ENCODE measurements at places on chromosomes 16 and 17.

DNA sequence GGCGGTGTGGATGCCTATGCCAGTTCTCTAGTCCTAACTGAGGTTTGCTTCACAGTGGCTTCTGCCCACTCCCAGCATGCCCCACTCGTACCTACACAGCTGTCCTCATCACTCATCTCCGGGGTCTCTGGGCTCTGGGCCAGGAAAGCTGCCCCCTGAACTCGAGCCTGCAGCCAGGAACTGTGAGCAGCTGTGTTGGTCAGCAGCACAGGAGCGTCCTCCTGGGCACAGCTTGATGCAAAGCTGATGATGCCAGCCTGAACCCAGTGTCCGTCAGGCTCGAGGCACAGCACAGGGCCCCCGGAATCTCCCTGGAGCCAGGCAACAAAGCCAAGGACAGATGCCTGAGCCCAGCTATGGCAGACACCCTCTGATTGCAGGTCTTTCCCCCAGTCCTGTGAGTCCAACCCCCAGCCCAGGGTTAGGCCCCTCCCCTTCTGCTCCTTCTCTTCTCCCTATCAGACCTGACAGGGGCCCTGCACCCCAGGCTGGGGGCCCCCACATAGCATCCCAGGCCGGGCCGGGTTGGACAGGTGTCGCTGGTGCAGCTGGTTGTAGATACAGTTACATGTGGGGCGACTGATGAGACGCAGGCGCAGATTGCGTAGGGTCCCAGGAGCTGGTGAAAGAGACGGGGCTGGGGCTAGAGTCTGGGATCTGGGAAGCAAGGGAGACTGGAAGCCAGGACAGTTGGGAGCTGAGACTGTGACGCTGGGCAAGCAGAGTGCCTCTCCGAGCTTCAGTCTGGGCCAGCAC lies 2.7 kb downstream of the PRSS53 start:
- H3K4me1 ChIP-seq = peaks cover 7% of the 10 kb centered on the region
- no peak overlapping the region for H3K27ac ChIP-seq
- no peaks in the 10 kb centered on the region for H3K27me3 ChIP-seq
- DNase-seq = no peak
- no peak overlapping the region for H3K4me3 ChIP-seq

DNA sequence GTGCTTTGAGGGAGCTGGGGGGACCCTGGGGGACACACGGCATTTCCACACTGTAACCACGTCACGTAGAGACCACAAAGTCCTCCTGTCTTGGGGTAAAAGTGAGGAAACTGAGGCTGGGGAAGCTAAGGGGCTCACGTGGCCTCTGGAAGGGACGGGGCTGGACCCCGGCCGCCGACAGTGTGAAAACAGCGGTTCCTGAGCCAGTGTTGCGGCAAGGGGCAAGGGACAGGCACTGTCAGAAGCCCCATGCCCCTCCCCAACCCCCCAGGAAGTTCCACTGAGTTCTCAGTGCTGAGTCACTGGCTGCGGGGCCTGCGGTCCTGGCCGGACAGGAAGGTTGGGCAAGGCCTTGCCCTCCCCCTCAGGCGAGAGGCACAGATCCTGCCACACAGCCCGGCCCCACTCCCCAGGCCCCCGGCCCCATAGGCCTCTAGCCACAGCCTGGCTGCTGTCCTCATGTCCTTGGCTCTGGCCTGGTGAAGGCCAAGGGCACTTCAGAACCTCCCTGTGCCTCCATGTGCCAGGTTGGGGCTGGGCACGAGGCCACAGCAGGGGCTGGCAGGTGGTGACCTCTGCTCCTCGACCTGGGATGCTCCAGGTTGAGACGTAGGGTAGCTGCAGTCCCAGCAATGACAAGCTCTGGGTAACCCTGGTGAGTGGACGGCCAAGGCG lies 5.0 kb upstream of the CCDC57 start:
- H3K4me1 ChIP-seq = peaks cover 28% of the 10 kb centered on the region
- DNase-seq = no peak
- no peaks in the 10 kb centered on the region for H3K27me3 ChIP-seq
- peak overlapping the region; percentile 42 for H3K27ac ChIP-seq
- H3K36me3 ChIP-seq = no peaks in the 10 kb centered on the region

DNA sequence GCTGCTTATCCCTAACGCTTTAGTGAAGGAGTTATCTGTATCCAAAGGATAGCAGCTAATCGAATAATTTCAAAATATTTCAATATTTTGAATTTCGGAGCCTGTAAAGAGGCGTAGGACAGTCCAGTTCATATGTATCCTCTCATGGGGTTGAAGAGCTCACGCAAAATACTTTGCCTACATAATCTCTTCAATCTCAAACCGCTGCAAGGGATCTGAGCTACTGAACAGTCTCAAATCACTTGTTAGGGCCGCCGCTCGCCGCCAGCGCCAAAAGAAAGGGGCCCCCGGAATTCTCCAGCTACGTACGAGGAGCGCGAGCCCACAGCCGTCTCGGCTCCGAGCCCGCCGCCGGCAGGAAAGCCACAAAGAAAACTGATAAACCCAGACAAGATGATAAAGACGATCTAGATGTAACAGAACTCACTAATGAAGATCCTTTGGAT lies 601 bp upstream of the RFWD3 start:
- peaks cover 37% of the 10 kb centered on the region for H3K4me1 ChIP-seq
- H3K36me3 ChIP-seq = peaks cover 45% of the 10 kb centered on the region
- peak; percentile 58 for DNase-seq
- H3K27ac ChIP-seq = peak overlapping the region; percentile 97
- H3K27me3 ChIP-seq = no peaks in the 10 kb centered on the region

DNA sequence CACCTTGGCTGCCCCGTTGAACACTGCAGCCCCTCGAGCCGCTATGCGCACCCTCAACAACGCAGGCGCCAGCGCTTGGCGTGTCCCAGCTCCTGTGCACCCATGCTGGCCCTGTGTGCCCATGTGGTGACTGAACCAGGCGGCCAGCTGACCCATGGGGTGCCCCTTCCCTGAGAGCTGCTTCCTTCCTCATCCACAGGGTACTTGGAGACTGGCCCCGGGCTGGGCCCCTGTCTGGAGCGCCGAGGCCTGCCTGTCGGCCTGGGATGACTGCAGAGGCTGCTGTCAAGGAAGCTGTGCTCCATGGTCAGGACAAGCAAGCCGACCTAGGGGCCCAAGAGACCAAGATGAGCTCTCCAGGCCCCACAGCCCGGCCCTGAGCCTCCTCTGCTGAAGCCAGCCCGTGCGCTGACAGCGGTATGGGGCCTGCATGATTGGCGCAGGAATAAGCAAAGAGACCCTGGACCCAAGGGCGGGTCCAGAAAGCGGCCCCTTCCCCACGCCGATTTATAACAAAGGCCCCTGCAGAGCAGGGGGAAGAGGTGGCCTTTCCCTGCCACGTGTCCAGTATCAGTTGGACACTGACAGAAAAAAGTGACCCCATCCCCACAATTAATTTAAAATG lies 21.6 kb upstream of the BAHCC1 start:
- no peaks in the 10 kb centered on the region for H3K36me3 ChIP-seq
- no peak overlapping the region for H3K27ac ChIP-seq
- H3K4me1 ChIP-seq = no peaks in the 10 kb centered on the region

- no peaks in the 10 kb centered on the region for H3K27me3 ChIP-seq
- DNase-seq = no peak
- no peaks in the 10 kb centered on the region for H3K4me1 ChIP-seq
- H3K27ac ChIP-seq = no peak overlapping the region
Observed at GRCh38 chr16:64846966-64847365, 274.9 kb downstream of the CDH11 start.

DNA sequence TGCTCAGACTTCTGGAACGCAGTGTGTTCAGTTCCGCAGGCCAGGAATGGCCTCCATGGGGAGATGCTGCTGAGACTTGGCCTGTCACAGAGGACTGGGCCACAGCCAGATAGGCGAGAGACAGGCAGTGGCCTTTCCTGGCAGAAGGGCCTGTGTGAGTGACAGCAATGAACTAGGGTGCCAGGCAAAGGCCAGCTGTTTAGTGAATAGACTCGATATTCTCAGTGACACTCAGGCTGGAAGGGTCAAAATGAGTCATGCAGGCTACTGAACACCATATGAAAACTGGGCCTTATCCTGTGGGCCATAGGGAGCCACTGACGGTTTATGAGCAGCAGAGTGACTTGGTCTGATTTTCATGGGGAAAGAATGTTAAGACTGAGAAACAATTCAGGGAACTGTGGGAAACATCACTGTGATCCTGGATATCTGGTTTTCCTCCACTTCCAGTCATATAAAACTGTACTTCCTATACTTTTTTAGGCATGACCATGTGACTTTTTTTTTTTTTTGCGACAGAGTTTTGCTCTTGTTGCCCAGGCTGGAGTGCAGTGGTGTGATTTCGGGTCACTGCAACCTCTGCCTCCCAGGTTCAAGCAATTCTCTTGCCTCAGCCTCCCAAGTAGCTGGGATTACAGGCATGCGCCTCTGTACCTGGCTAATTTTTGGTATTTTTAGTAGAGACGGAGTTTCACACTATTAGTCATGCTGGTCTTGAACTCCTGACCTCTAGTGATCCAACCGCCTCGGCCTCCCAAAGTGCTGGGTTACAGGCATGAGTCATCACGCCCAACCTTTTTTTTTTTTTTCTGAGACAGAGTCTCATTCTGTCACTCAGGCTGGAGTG lies 5.2 kb upstream of the NUBP1 start:
- H3K27ac ChIP-seq = no peak overlapping the region
- H3K36me3 ChIP-seq = no peaks in the 10 kb centered on the region
- H3K4me3 ChIP-seq = no peak overlapping the region
- no peaks in the 10 kb centered on the region for H3K27me3 ChIP-seq
